Muscle of leg (tissue), 16 donors: ENCODE measurements at places on chromosomes 16 and 17. TPM values are rescaled to one million over a fixed set of nuclear protein-coding genes. Genes with fewer than 3 reads are reported as not detected.

Gene PTGES3L
- total RNA-seq = 37.3 TPM

Gene TLK2
- 43.8 TPM for total RNA-seq

DNA sequence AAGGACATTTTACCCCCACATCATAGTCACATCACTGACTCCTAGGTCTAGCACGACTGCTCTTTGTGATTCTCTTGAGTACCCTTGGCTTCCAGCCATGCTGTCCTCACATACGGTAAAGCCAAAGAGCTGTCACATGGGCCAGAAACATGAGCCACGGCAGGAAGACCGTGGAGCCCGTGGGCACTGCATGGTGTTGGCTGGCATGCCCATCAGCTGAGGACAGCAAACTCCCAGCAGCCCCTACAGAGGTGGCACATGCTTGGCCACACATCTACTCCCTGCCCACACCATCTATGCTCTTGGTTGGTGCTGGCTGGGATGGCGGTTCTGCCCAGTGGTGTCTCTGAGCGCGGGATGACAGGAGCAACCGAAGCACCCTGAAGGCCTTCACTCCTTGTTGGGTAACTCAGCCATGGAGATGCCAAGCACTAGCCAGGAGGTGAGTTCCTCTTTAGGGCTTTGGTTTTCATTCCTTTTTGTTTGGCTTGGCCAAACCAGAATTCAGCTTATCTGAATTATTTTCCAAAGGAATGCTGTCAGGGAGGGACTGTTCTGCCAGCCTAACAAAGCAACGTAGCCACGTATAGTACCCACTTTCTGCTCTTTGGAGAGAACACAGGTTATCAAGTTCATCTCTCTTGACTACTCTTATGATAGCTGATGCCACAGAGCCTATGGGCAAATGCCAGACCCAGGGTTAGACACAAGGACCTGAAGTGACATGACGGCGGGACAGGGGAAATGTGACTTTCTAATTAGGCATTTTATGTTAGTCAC lies 10.0 kb downstream of the TNFAIP1 start:
- no peaks in the 10 kb centered on the region for H3K4me1 ChIP-seq
- no peaks in the 10 kb centered on the region for H3K27me3 ChIP-seq
- no peak overlapping the region for H3K4me3 ChIP-seq
- H3K27ac ChIP-seq = no peak overlapping the region
- no peak for DNase-seq
- H3K36me3 ChIP-seq = peaks cover 94% of the 10 kb centered on the region

DNA sequence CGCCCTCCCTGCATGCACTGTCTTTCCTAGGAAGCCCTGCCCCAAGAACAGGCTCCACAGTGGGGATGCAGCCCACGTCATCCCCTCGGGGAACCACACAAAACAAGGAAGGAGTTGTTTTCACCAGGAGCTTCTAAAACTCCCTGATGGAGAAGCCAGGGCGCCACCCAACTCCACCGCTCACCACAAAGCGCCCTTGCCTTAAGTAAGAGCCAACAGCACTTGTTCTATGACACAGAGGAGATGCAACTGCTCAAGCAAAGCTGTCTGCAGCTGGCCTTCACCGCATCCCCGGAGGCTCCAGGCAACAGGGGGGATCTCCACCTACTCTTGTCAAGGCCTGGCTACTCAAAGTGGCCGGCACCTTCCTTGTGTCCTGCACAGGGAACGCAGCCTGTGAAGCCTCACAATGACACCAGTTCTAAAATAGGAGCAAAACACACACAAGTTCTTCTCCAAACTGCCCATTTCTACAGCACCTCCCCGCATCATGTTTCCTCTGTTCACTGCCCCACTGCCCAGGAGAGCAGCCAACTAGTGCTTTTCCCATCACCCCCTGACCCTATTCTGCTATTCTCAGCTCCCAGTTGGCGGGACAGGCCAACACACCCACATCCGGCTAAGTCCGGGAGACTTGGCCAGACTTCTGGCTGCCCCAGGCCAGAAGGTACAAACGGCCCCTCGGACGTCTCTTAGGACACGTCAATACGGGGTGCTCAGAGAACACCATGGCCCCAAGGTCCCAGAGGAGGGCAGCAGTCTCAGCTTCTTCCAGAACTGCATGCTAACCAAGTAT lies 24.2 kb downstream of the MPG start:
- DNase-seq = peak; percentile 57
- no peak overlapping the region for H3K4me3 ChIP-seq
- peak overlapping the region; percentile 25 for H3K27ac ChIP-seq
- H3K36me3 ChIP-seq = peaks cover 58% of the 10 kb centered on the region
- H3K4me1 ChIP-seq = peaks cover 23% of the 10 kb centered on the region

GRCh38 chr17:14149751-14150150 lies 80.4 kb downstream of the COX10 start:
- no peak overlapping the region for H3K27ac ChIP-seq
- no peak overlapping the region for H3K4me3 ChIP-seq
- H3K36me3 ChIP-seq = no peaks in the 10 kb centered on the region
- peaks cover 2% of the 10 kb centered on the region for H3K4me1 ChIP-seq
- no peaks in the 10 kb centered on the region for H3K27me3 ChIP-seq
- no peak for DNase-seq

GRCh38 chr16:22075776-22076175 lies 16.6 kb upstream of the VWA3A start:
- no peak for DNase-seq
- H3K4me3 ChIP-seq = no peak overlapping the region
- peaks cover 5% of the 10 kb centered on the region for H3K4me1 ChIP-seq
- H3K36me3 ChIP-seq = no peaks in the 10 kb centered on the region
- no peaks in the 10 kb centered on the region for H3K27me3 ChIP-seq

Gene IL17C
- total RNA-seq = not detected
